Urinary bladder (tissue), 4 donors: ENCODE measurements at places on chromosomes 3 and 15.

DNA sequence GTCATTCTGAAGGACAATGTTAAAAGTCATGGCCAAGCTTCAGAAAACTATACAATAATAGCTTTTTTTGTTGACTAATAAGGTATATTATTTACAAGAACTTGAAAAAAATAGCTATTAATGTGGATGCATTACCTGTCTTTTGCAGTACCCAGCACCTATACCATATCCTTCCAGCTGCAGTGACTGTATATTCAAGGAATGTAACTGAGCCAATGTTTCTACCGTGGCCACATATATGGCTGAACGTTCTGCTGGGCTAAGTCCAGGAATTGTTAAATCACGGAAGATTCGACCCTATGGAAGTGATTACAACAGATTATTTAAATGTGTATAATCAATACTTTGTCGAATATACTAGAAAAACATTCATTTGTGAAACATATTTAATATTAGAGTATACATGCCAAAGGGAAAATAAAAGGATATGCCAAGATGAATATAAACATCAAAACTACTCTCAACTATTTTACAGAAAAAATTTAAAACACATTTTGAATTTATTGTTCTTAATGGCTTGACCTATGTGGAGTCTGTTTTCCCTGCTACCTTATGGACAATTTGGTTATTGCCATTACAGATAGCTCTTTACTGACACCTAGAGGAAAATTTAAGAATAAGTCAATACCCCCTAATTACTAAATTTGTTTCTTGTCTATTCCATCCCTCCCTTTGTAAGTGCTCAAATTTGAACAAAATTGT, 17.6 kb downstream of the ACAD11 start:
- no peak for DNase-seq

- DNase-seq: no peak
Observed at GRCh38 chr15:79595306-79595705, 163.2 kb downstream of the MINAR1 start.

GRCh38 chr3:464255-464654, 267.7 kb downstream of the CHL1 start:
- no peak for DNase-seq

GRCh38 chr3:30864132-30864531, 30.3 kb downstream of the GADL1 start:
- no peak for DNase-seq

DNA sequence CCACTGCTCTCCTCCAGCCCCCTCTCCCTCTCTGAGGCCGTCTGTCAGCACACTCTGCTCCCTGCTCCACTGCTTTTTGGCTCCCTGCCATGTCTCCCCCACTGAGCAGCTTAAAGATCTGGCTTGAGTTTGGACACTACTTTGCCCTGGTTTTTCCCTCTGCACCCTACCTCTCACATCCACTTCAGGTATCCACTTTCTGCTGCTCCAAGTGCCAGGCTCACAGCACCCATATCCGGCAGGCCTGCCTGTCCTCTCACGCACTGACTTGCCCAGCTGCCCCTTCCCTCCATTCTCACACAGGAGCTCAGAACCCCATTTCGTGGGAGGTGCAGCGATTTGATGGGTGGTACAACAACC, 3.7 kb downstream of the DUOX1 start:
- DNase-seq: no peak

DNA sequence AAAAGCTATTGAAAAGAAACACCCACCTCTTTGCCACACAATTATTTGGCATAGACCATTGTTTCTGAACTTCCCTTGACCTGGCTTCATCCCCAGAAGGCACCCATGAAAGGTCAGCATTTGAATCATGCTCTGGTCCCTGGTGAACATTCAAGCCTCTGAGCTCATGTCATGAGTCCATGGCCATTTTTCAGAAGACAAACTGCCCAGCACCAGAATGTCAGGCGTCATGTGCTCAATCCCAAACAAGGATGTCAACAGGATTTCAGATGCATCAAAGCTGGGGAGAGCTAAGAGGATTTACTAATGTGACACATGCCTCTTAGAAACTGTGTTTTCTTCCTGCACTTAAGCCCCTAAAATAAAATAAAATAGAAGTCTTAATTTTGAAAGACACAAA, 41.3 kb downstream of the TMED3 start:
- DNase-seq: no peak

GRCh38 chr3:56691165-56692000, 8.3 kb upstream of the TASOR start:
- no peak for DNase-seq

DNA sequence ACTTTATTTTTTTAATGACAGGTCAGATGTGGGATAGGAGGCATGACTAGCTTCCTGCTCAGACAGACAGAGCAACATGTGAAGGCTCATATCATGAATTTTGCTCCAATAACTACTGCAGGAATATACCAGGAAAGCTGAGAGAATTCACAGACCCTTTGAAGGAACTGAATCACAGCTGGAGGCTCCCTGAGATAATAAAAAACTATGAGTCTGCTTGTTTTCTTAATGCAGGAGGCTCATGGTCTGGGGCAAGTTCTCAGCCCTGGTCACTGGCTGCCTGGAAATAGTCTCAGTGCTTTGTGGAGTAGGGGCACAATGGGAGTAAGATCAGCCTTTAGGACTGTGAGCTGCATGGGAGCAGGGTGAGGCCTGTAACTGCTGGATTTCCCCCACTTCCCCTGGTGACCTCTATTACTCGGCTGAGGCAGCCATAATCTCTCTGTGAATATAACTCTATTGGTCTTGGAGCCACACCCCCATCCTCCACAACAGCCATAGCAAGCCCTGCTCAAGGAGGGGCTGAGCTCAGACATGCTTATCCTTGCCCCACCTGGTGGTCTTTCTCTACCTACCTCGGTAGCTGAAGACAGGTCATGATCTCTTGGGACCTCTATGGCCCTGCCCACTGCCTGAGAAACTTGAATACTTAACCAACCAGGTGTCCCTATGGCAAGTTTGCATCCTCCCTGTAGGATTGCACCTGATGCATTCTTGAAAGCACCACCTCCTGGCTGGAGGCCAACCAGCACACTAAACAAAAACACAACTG, 281.6 kb upstream of the TMCO5A start:
- DNase-seq: no peak

DNA sequence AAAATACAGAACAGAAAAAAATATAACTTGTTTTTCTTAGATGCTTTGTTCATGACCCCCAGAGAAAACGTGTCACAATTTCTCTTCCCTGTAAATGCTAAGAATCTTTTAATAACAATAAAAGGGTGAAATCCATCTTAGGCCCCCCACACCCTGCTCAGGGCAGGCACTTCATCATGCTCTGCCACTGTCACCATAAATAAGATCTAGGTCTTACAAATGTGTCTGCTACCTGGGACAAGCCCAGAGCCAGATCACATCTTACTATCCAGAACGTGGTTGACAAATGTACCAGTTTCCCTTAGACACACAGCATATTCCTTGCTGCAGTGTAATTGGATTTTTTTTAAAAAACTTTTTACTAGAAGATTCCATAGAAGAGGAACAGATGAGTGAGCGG, 795.4 kb downstream of the AGBL1 start:
- DNase-seq: no peak

GRCh38 chr3:96213393-96213792, 601.0 kb upstream of the EPHA6 start:
- DNase-seq: no peak

DNA sequence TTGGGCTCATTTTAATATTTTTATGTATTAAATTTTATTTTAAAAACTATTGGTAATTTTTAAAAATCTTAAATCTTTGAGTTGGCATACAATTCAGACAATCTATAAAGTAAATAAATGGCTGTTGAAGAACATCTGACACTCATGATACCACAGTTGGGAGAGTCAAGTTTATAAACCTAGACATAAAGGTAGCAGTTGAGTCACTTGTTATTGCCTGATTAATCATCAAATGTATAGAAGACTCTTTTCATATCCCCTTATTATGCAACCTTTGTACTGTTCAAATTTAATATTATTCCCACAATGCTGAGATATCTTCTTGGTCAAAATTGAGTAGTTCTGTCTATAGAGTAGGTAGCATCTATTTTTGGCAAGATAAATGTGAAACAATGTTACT, 19.6 kb downstream of the PAQR9 start:
- DNase-seq: no peak

GRCh38 chr15:69804786-69805185, 292.9 kb downstream of the TLE3 start:
- DNase-seq: no peak

GRCh38 chr15:88998980-88999713, 86.0 kb upstream of the MFGE8 start:
- DNase-seq: no peak

DNA sequence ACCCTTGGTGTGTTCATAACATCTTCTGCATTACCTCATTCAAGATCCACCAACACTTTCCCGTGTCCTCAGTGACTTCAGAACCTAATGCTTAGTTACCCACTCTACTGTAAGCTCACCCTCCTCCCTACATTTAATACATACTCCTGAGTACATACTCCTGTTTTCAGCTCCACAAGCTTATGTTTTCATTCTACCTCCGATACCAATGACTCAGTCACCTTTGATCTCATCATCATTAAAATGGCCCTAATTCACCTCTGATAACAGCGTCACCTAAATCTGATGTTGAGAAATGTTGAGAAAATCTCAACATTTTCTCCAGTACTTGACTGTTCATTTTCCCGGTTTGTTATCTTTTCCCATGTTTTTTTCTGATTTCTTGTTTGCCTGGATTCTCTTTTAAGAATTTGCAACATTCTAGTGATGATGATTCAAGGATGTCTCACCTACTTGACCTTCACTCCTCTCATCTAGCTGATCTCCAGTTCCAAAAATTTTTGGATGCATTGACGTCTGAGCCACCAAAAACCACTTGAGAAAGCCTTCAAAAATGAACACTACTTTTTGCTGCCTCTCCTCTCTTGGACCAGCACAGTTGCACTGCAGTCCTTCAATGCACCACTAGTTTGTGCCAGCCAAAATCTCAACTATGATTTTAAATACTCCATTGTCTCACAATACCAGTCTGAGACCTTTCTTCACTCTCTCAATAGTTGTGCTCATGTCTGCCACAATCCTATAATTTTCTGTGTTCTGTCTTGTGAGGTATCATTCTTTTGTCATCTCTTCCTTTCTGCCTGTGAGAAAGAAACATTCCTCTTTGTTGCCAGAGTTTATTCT, 220.7 kb upstream of the SEMA6D start:
- DNase-seq: no peak

GRCh38 chr15:69067296-69067695, 52.8 kb downstream of the NOX5 start:
- DNase-seq: no peak

DNA sequence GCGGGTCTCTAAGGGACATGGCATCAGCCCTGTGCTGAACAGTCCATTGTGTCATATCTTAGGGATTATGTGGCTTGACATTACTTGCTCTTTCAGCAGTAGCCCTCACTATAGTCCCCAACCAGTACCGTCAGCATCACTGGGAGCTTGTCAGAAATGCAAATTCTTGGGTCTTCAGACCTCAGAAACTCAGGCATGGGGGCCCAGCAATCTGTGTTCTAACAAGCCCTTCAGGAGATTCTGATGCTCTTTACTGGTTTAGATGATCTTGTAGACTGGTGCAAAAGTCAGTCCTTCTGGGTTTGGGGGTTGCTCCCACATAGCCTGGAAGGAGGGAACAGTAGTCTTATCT, 39.0 kb upstream of the TRAK1 start:
- DNase-seq: no peak

DNA sequence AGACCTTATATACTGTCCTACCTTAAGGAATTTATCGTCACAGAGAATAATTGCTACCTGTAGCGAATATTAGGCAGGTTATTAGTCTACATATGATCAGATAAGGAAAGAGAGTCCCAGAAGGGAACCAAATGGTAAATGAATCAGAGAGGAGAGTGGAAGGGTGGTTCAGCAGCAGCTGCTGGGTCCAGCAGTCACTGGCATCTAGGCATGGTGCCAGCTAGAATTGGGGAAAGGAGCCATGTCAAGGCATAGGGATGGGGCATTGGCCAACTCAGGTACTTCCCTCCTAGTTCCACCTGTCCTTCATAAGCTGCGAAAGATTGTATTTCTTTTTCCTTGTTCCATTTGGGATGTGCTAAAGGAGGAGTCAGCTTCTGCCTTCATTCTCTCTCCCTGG, 23.4 kb downstream of the HACD3 start:
- DNase-seq: no peak

- DNase-seq: no peak
Observed at GRCh38 chr3:129892486-129892856, 1.0 kb downstream of the TMCC1 start.

GRCh38 chr3:187935623-187936156, 190.4 kb upstream of the BCL6 start:
- no peak for DNase-seq

DNA sequence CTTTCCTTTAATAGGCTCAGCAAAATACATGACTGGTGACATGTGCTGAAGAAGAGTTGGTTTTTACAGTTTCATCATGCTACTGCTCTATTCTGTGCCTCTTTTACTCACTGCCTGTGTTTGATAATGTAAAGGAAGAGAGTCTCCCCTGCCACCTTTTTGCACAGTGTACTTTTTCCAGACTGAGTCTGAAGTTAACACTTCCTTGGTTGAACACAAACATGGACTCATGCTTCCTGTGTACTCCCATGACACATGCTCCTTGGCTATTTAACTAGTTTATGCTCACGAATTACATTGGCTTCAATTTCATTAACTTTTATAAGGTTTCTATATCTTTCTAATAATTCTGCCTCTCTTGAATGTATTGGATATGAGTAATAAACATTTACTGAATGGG, 396.1 kb downstream of the VGLL3 start:
- DNase-seq: no peak

- DNase-seq: no peak
Observed at GRCh38 chr15:53974813-53975212, 3.4 kb upstream of the UNC13C start.

GRCh38 chr3:186901135-186901734, 29.1 kb upstream of the ST6GAL1 start:
- no peak for DNase-seq

- peak; percentile 56 for DNase-seq
Observed at GRCh38 chr3:156751461-156752025, 74.6 kb upstream of the LEKR1 start.

- DNase-seq: peak; percentile 17
Observed at GRCh38 chr15:98525661-98526001, 122.7 kb upstream of the IGF1R start.

- DNase-seq: no peak
Observed at GRCh38 chr15:81612631-81613030, 238.6 kb upstream of the TMC3 start.

- DNase-seq: no peak
Observed at GRCh38 chr3:14323401-14324223, 78.8 kb upstream of the SLC6A6 start.

DNA sequence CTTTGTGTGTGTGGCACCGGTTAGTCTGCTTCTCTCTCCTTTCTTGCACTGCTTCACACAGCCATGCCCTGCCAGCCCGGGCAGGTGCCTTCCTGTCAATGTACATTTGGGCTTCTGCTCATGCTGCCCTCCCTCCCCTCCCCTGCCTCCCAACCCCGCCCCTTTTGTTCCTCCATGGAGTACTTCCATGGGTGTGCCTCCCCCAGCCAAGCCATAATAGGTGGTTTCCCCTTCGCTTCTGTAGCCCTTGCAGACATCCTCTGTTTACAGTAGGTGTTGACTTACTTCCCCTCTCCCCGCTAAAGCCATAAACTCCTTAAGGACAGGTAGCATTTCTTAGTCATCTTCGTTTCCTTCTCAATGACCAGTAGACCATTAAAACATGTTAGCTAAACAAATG, 31.8 kb upstream of the CRTC3 start:
- no peak for DNase-seq
